ENCODE measurements at places on chromosomes 5 and 9.
A peak's percentile ranks its signal among the peaks of the same experiment; 100 is the strongest.

DNA sequence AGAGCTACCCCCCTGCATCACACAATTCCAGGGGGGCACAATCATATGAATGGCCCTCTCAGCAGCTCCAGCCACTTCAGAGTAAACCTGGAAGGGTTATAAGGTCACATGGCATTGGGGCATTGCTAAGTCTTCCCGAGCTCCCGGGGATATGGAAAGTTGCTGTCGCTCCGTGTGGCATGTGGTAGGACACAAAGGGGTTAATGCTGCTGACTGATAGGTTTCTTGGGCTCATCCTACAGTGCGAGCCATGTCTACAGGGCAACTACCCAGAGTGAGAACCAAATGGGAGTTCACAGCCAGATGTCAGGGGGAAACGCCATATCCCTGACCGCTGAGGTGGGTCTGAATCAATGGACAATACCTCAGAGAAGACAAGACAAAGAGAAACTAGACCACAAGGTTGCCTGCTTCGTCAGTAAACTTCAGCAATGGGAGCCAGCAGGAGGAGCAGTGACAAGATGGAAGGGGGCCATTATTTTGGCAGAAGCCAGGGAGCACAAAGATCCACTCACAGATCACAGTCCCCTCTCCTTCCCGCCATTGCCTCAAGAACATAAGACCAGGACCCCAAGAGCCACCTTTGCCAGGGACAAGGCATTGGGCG lies 52.4 kb upstream of the SHISAL2B start:
- no peak for ATAC-seq

GRCh38 chr9:38133595-38133994 lies 64.6 kb upstream of the SHB start:
- no peak for ATAC-seq

DNA sequence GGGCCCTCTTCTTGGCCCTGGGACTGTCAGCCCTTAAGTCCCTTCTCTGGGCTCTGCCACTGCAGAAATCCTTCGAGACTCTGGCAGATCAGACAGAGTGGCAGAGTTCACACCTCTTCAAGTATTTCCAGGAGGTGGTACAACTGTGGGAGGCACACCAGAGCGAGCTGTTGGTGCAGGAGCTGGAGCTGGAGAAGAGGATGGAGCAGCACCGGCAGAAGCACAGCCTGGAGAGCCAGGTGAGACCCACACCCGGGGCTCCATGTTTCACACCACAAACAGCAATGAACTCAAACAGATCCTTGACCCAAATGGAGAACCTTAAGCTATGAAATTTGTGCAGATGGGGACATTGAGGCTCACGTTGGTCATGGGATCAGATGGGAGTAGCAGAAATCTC lies 17.5 kb downstream of the CCDC180 start:
- ATAC-seq, result no peak

- no peak for ATAC-seq
Observed at GRCh38 chr5:59125011-59125961, 542.4 kb downstream of the RAB3C start.

GRCh38 chr5:56192246-56192645 lies 40.9 kb downstream of the ANKRD55 start:
- ATAC-seq, result no peak

DNA sequence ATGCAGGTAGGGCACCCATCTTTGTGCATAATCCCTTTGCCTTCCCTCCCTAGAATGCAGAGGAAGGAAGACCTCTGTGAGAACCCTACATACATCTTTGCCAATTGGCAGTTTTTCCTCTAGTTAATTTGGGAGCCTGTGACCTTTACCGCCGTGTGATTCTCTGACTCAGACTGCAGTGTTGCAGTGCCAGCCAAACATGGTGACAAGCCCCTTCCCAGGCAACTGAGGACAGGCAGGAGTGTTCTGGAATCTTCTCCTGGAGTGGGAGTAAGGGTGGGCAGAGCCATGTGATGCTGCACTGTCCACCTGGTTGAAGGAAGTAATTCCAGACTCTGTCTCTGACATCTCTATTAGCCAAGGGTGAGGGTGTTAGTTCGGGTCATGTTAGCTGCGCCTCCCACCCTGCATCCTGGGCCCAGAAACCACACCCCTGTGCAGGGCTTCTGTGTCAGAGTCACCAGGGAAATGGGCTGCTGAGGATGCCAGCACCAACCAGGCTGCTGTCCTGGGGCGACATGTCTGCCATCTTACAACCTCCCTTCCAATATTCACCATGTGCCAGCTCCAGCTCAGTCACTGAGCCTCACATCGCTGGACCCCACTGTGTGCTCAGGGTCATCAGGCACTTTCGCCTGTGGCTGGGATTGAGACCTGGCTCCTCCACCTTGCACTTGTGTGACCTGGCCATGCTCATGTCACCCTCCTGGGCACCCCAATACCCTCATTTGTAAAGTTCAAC lies 21.8 kb downstream of the KCNIP1 start:
- ATAC-seq, result no peak

DNA sequence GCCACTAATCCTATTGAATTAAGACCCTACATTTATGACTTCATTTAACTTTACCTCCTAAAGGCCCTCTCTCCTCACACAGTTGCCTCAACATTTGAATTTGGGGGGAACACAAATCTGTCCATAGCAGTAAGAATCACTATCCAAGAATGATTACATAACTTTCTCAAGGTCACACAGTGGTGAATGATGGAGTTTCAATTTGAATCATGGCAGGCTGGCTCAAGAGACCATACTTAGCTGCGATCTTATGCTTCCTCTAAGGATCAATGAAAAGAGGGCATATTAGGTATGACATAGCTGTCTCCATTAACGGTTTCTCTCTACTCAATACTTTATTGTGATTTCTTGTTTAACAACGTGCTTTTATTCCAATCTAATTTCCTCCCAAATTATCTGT lies 44.1 kb upstream of the PDE4D start:
- ATAC-seq, result no peak

GRCh38 chr5:103498211-103498610 lies 64.4 kb downstream of the NUDT12 start:
- no peak for ATAC-seq

DNA sequence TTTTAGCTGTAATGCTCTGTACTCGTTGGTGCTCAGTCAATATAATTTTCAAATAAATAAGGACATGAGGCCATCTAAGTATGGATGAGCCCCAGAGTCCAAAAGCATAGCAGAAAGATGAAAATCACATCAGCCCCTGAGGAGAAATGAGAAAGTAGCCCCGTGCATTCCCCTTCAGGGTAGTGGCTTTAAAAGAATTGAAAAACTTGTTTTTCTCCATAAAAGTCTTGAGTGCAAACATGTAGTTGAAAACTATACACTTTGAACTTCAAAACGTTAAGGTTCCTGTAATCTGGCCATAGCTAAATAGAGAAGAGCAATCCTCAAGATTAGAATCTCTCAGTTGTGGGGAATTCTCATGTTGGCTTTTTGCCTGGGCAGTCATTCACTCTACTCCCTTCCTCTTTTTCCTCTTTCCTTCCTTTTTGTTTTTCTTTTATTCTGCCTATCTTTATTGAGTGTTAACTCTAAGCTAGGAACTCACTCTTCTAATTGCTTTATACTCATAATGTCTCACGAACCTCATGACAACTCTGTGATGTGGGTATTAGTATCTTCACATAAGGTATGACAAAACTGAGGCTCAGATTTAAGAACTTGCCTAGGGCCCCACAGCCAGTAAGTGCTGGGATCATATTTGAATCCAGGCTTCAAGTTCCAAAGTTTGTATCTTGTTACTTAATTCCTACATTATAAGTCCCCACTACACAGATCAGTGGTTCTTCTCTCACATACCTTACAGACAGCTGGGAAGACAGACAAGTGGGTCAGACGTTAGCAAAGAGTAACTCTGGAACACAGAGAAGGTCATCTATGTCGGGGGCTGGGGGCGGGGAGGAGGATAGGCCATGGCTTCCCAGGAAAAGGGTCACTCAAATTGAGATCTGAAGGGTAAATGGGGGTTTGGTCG lies 46.4 kb upstream of the ABCA1 start:
- ATAC-seq, result no peak

DNA sequence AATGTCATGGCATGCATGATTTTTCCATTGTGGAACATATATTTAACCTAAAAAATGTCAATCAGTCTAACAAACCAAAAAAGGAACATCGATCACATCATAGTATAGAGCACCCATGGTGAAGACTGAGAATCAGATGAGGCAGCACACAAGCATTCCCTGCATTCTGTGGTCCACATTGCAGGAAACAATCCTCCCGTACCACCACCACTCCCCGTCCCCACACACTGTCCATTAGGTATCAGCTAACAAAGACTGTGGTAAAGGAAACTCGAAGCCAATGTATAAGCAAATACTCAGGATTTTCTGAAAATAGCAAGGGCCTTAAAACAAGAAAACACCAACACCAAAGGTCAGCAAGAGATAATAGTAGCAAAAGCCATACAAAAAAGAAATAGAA lies 1104.4 kb upstream of the SEMA6A start:
- no peak for ATAC-seq

- ATAC-seq, result peak; percentile 62
Observed at GRCh38 chr5:54229041-54229780, 81.2 kb downstream of the ARL15 start.

DNA sequence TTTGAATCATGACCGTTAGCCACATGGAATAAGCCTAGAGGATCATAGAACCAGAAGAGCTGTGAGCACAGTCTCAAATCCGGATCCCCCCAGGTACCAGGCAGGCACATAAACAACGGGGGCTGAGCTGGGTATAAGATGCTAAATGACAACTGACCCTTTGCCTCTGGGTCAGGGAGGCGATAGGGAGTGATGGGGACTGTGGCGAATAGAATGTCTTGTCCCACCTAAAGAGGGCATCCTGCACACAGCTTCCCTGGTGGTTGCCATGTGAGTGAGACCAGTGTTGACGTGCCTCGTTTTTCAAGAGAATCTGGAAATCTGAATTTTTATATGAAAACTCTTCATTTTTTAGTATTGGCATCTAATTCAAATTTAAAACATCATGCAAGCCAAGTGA lies 33.6 kb downstream of the SLC6A7 start:
- no peak for ATAC-seq

GRCh38 chr9:77595426-77596095 lies 52.6 kb downstream of the GNA14 start:
- no peak for ATAC-seq

DNA sequence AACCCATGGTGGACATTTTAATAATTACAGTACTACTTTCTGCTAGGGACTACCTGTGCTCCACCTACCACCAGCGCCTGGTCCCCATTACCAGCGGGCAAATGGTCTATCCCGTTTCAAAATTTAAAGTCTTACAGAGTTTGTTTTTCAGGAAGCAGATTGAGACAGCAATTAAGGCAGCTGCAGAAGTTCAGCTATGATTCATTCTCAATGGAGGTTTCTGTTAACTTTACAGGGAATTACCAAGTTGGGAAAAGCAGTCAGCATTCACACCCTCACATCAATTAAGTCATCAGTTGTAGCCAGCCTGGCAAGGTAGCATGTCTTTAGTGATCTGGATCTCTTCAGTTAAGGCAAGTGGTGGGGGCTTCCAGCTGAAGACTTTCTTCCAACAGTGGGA lies 410.6 kb upstream of the DAB2 start:
- no peak for ATAC-seq

- no peak for ATAC-seq
Observed at GRCh38 chr5:75640395-75640794, 29.1 kb downstream of the ANKDD1B start.

GRCh38 chr9:107378006-107378405 lies 94.9 kb downstream of the RAD23B start:
- ATAC-seq, result no peak

DNA sequence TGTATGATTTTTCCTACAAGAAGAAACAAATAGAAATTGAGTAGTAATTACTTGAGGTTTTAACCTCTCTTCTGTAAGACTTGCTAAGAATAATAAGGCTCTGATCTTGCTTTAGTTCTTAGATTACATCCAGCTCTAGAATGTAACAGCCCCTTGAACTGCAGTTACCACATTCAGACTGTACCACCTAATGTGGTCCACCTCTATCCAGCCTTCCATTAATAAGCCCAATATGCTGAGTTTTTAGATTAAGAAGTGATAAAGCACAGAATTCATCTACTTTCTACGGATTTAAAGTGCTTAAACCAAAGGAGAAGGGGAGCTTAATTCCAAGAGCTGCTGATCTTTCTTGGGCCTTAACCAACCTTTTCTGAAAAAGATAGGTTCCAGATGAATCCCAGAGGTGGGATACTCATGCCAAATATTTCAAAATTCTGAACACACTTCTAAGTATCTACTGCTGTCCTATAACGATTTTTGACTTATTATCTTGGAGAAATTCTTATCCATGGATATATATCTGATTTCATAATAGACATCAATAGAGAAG lies 131.5 kb downstream of the ZNF608 start:
- no peak for ATAC-seq

DNA sequence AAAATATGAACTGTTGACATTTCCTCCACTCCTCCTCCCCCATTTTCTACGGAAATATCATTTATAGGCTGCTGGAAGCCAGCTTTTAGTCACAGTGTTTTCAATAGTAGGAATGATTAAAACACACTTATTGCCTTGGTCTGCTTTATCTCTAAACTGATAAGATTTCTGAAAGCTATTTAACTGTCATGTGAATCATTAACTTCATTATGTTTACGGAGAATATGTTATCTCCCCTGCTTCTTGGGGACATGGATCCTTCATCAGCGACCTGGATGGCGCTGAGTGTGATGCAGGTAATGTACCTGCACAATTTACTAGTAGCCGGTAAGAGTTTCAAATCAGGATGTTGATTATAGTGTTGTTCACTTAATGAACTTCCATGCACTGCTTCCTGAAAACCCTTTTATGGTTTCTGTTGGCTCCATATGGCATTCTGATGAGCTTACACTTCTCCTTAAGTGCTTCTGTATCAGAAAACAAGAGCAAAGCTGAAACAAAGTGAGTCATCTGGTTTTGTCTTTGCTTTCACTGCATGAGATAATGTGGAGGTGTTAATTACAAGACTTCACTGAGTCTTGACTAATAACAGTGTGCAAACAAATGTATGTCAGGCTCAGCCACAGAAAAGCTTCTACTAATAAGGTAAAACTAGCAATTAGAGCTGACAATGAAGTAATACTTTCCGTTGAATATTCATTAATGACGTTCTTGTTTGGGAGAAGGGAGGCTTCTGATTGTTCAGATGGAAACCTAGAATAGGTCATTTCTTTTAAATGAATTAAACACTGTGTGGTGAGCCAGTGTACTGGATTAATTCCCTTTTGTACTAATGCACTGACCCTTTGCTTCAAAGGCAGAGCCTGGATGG lies 162.4 kb upstream of the ZNF608 start:
- peak; percentile 41 for ATAC-seq

DNA sequence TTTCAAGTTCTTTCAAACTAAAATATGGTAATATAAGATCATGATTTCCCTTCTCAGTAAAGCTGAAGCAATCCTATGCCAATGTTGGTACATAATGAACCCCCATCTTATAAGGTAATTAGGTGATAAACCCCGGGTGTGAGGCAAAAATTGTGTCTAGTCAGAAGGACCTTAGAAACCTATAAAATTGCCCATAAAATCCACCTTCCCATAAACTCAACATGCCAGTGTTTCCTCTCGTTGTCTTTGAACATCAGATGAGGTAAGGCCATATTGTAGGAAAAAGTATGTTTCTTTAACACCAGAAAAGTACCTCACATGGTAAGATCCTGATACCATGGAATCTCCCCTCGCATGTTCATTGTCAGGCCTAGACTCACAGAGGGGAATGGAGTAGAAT lies 43.3 kb downstream of the SNCAIP start:
- ATAC-seq, result no peak
